ENCODE measurements at places on chromosomes 2 and 18.

DNA sequence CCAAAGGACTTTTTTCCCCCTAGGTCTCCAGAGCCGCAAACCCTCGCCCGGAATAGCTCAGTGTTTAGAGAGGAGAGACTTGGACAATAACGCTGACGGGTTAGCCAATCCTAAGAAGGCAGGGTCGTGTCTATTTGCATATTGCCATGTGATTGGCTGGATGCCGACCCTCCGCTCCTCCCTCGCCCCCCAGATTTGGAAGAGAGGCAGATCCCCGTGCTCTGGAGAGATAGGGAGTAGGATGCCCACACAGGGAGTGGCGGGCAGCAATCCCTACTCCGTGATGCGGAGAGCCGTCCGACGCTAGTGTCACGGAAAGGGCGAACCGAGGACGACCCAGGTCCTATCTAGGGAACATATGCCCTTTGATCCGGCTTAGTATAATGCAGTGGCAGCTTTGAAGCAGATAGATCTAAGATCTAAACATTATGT lies 1.4 kb downstream of the WNT6 start:
- no peak for DNase-seq

GRCh38 chr2:157784169-157784822 lies 91.8 kb downstream of the ACVR1 start:
- no peak for DNase-seq

DNA sequence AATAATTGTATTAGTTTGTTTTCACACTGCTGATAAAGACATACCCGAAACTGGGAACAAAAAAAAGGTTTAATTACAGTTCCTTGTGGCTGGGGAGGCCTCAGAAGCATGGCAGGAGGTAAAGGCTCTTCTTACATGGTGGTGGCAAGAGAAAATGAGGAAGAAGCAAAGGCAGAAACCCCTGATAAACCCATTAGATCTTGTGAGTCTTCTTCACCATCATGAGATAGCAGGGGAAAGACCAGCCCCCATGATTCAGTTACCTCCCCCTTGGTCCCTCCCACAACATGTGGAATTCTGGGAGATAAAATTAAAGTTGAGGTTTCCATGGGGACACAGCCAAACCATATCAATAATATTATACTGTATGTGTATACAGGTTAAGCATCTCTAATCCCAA lies 73.3 kb upstream of the CABLES1 start:
- no peak for DNase-seq

GRCh38 chr2:203326356-203326755 lies 1.8 kb upstream of the ABI2 start:
- no peak for DNase-seq

GRCh38 chr18:8942021-8942908 lies 160.2 kb upstream of the NDUFV2 start:
- DNase-seq, result no peak

- DNase-seq, result no peak
Observed at GRCh38 chr2:48250943-48251342, 279.0 kb upstream of the STON1 start.

Measured in NCI-H2107 (cell line).